Jurkat, Clone E6-1 (cell line): ENCODE measurements at places on chromosomes 1 and 21.
A peak's percentile ranks its signal among the peaks of the same experiment; 100 is the strongest.

- DNase-seq = no peak
These were observed 3.4 kb downstream of the MYOM3 start for GRCh38 chr1:24108334-24109165.

- no peak for DNase-seq
These were observed 164.8 kb upstream of the COL6A1 start for GRCh38 chr21:45816794-45817193.

DNA sequence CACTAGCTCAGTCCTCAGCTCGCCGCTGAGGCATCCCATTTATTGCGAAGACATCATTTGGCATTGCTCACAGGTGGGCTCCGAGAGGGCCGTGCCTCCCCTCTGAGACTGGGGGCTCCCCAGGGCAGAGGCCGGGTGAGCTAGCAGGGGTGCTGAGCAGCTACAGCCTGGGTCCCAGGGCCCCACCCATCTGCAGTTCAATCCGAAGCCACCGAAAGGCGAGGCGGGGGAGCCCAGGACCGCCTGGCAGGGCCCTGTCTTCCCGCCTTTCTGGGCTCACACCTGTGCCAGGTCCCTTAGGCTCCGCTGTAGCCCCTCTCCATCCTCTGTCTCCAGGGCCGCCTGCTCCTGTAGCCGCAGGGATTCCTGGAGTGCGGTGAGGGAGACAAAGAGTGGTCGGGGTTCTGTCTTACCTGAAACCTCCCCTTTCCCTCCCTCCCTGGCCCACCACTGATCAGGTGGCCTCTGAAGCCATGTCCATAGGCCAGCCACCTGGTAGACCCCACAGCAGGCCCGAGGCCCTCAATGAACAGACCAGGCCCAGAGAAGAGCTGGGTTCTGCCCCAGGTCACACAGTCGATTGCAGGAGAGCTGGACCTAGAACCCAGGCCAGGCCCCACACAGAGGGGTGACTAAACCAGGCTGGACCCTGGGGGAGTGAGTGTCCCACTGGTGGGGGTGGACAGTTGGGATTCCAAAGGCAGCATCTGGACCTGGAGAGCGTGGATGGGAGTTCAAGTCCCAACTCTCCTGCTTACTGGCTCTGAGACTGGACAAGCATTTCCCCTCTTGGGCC, 18.1 kb upstream of the NBPF1 start:
- DNase-seq = no peak

DNA sequence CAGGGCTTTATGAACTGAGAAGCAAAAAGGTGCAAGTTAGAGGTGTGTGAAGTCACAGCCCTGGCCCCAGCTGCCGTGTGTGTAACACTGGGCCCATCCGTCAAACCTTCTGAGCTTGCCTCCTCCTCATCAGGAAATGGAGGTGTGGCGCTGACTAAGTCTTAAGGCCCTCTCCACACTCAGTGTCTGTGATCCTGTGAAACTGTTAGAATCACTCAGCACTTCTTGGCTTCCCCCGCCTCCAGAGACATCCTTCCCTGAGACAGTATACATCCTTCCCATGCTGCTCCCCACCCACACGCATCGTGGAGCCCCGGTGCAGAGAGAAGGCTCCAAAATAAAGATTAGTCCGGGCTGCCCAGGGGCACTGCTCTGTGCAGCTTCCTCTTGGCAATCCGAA, 33.3 kb downstream of the LRP8 start:
- DNase-seq = no peak

- DNase-seq = no peak
These were observed 433.6 kb upstream of the ZP4 start for GRCh38 chr1:238324211-238324864.

GRCh38 chr1:111221633-111222291, 5.8 kb upstream of the CHI3L2 start:
- peak; percentile 98 for DNase-seq

DNA sequence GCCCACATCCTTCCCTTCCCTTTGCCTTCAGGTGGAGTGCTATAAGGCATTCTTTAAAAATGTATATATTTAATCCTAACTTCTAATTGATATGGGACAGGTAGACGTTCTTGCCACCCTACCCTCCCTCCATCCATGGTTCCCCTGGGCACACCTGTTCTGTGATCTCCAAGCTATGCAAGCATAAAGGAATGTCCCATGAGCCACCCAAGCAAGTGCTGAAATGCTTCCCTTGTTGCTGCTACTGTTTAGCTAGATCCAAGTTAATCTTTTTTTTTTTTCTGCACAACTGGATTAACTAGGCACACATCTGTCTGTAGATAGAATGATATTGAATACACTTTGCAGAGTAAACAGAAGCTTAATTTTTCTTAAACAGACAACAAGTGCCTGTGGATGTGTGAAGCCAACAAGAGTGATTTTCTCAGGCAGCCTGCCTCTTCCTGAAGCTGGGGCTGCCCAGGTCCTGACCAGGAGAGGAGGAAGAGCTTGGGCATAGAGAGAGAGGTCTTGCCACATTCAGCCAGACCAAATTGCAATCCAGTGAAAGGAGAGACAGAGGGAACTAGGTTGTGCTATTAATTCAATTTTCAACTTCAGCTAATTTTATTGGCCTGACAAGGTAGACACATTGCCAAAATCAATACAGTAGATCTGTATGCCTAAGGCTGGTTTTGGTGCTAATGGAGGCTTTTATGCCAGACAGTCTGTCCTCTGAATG, 28.2 kb upstream of the ATP1B1 start:
- DNase-seq = no peak

- DNase-seq = no peak
These were observed 1.5 kb downstream of the TGFB2 start for GRCh38 chr1:218346391-218347204.
